Chondrocyte (in vitro differentiated cells): ENCODE measurements at places on chromosomes 16 and 17. TPM values are rescaled to one million over a fixed set of nuclear protein-coding genes. Genes with fewer than 3 reads are reported as not detected.

The MPP2 gene
- total RNA-seq, result 7.0 to 7.8 TPM (median 7.5 TPM) in 3 replicates

The MT4 gene
- not detected in 3 replicates for total RNA-seq

The ADAD2 gene
- total RNA-seq, result not detected in 3 replicates

The HEATR9 gene
- total RNA-seq, result not detected in 3 replicates

The GGT6 gene
- total RNA-seq, result not detected in 3 replicates

The EPX gene
- total RNA-seq, result not detected in 3 replicates

The SSTR5 gene
- not detected in 3 replicates for total RNA-seq

The TP53TG3 gene
- not detected in 3 replicates for total RNA-seq

The UMOD gene
- total RNA-seq, result not detected in 3 replicates

The TMIGD1 gene
- not detected in 3 replicates for total RNA-seq

The TP53TG3C gene
- total RNA-seq, result not detected in 3 replicates

The ANKRD40CL gene
- not detected in 3 replicates for total RNA-seq

The SNRNP25 gene
- total RNA-seq, result 27.7 to 40.5 TPM (median 28.0 TPM) in 3 replicates

The CORO1A gene
- total RNA-seq, result 2.2 to 3.0 TPM (median 2.9 TPM) in 3 replicates

The CAMKK1 gene
- 5.0 to 8.0 TPM (median 5.1 TPM) in 3 replicates for total RNA-seq
